Stimulated activated CD8-positive, alpha-beta memory T cell treated with anti-CD3 and anti-CD28 coated beads, Interleukin-4, amount 100 ng/mL, for 1 hour (primary cell): ENCODE measurements at places on chromosomes 5 and 9.

- DNase-seq, result no peak
These were observed 173.4 kb downstream of the DNAH5 start for GRCh38 chr5:13771011-13771571.

DNA sequence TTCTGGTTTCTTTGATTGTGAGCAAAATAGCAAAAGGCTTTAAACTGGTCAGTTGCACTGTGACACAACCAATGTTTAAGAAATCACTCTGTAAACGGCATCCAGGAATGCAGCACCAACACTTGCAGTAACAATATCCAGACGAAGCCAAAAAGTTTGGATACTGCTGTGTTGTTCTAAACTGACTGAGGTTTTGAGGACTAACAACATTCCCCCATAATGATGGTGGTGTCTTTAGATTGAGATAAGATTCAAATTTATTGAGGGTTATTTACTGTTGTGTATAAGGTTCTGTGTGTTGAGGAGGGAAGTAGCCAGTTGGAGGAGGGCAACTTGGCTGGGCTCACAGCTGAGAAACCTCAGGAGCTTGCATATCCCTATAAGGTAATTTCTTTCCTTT is 353.6 kb downstream of the BNC2 start:
- no peak for DNase-seq

DNA sequence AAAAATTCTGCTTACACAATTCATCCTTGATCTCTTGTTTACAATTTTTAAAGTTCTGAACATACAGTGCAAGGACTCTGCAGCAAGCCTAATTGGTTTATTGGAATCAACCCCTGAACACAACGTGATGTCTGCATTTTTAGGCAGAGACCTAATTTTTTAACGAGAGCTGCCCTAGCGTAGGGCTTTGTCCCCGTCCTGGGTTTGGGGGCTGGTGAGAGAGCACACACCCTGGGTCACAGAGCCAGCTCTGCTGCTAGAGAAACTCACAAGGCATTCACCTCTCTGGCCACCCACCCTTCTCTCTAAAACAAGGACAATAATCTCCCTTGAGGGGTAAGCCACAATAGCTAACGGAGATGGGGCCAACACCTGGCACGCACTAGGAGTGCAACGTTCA is 28.2 kb downstream of the SH3PXD2B start:
- no peak for DNase-seq

DNA sequence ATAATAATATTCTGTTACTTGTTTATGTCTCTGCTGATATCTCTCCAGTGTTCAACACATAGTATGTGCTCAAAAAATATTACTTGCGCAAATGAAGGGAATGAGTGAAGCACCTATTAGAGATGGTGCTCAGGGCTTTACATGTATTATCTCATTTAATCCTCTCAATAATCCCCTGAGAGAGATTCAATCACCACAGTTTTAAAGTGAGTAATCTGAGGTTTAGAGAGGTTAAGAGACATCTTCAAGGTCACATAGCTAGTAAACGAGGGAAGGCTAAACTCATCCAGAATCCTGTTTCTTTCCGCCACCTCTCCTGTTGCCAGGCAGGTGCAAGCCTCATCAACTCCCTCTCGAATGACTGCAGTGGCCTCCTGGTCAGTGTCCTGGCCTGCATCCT is 82.0 kb downstream of the UGCG start:
- no peak for DNase-seq

- DNase-seq, result no peak
These were observed 687.7 kb upstream of the ARRDC3 start for GRCh38 chr5:92070786-92071185.

DNA sequence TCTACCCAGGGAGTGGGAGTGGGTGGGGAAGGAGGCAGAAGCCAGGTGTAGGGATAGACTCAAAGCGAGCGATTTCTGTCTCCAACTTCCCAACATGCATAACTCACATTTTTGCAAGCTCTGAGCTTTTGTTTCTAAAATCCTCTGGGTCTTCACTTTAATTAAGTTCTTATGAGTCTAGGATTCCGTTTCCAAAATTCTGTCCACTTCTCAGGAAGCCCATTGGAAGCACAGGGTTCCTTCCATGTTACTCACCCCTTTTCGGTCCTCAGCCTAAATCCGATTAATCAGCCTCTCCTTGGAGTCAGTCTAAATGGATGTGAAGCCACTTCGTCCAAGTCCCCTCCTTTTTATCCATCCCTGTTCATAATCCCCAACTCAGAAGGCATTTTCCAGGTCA is 1.4 kb downstream of the GPX3 start:
- no peak for DNase-seq

- no peak for DNase-seq
These were observed 943 bp upstream of the ZNF131 start for GRCh38 chr5:43119771-43120170.
